ENCODE measurements at places on chromosomes 2 and 18.

- no peak for DNase-seq
Observed at GRCh38 chr2:123500988-123501387, 524.1 kb upstream of the CNTNAP5 start.

DNA sequence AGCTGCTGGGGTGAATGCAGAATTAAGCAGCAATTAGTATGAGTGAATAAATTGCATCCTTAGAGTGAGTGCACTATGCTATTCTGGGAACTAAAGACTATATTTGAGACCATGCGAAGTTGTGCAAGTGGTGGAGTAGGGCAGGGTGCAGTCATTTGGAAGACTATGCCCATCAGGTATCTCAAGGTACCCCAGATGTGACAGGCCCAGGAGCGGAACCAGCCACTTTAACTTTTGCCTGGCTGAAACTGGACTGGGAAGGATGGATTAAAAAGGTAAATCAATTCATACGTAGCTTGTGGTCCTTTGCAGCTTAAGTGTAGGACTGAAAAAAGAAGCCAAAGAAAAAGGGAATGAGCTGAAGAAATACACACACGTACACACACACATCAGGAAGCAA lies 1.7 kb downstream of the KYNU start:
- no peak for DNase-seq

- no peak for DNase-seq
Observed at GRCh38 chr2:144541396-144541795, 21.5 kb upstream of the ZEB2 start.

DNA sequence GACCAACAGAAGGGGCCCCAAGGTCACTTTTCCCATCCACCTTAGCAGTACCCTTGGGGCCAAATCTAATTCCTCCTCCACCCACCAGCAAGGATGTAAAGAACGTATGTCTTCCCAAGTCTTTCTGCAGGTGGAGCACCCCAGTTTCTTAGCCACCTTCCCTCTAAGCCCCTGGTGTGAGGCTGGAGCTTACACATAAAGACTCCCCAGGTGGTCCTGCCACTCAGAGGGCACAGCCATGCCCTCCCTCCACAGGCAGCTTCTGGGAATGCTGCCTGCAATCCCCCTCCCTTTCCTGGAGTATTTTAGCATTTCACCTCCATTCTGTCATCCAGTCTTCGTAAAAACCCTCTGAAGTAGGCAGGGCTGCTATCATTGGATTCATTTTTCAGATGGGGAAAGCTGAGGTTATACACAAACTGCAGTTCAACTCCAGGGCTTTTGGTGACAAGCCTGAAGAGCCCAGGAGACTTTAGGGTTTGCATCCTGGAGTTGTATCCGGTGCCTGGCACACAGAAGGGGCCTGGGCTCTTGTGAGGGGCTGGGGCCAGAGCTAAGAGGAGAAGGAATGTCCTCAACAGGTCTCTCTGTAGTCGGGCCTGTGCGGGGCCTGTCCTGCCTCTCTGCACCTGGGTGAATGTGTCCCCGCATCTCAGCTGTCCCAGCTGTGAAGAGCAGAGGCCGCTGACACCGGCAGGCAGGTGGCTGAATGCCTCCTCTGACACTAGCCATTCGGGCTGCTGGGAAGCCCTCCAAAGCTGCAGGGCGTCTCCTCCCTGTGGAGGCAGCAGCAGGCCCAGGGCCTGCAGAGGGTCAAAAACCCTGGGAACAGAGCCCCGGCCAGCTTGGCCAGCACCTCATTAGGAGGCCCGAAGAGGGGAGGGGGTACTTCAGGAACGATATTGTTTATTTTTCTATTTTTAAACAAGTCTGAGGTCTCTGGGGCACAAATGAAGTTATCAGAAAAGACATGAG lies 27.6 kb downstream of the CIB4 start:
- DNase-seq = peak; percentile 63

- DNase-seq = no peak
Observed at GRCh38 chr2:9029721-9030120, 26.2 kb upstream of the MBOAT2 start.

DNA sequence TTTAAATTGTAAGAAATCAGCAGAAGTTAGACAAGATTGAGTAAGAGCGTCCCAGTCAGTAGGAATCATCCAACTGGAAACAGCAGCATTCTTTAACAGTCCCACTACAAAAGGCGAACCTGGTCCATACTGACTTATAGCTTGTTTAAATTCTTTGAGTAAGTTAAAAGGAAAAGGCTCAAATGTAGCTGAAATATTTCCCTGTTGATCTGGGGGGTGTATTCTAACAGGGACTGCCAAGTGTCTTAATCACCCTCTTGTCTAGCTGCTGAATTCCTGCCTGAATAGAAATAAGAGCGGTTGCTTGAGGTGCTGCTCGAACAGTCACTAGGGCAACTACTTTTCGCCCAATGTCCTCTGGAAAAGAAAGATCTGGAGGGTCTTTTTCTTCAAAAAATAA lies 56.4 kb upstream of the FMNL2 start:
- no peak for DNase-seq

- no peak for DNase-seq
Observed at GRCh38 chr2:44937688-44938240, 3.7 kb upstream of the SIX3 start.

- DNase-seq = no peak
Observed at GRCh38 chr2:235583925-235584637, 90.2 kb downstream of the AGAP1 start.

DNA sequence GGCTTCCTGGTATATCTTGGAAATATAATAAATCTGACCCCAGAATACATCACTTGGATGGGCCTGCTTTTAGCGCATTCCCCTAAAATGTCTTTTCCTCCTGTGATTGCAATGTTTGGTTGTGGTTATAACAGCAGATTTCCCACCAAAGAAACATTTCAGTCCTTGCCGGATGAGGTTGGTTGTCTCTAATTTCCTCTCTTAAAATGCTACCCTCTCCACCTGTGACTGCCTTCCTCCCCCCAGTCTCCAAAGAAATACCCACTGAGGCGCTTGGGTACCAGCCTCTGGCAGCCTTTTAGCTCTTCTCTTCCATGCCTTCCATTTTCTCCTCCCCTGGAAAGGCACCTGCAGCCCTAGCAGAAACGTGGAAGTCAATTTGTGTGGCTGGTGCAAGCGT lies 102.1 kb upstream of the SIX3 start:
- DNase-seq = no peak

DNA sequence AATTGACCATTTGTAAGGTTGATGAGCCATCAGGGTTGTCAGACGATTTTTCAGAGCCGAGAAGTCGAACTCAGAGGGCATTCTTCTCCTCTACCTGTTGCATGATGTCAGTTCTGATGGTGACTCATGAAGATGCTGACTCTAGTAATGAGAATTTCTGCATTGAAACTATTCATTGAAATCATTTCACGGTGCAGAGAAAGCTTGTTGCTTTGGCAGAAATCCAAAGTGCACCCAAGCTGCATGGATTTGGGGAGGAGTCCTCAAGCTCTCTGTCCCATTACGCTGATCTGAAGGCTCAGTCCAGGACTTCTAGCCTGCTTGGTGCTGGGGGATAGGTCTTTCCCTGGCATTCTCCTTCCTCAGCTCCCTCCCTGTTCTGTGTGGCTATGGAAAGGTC lies 125.7 kb upstream of the PXDN start:
- DNase-seq = no peak

DNA sequence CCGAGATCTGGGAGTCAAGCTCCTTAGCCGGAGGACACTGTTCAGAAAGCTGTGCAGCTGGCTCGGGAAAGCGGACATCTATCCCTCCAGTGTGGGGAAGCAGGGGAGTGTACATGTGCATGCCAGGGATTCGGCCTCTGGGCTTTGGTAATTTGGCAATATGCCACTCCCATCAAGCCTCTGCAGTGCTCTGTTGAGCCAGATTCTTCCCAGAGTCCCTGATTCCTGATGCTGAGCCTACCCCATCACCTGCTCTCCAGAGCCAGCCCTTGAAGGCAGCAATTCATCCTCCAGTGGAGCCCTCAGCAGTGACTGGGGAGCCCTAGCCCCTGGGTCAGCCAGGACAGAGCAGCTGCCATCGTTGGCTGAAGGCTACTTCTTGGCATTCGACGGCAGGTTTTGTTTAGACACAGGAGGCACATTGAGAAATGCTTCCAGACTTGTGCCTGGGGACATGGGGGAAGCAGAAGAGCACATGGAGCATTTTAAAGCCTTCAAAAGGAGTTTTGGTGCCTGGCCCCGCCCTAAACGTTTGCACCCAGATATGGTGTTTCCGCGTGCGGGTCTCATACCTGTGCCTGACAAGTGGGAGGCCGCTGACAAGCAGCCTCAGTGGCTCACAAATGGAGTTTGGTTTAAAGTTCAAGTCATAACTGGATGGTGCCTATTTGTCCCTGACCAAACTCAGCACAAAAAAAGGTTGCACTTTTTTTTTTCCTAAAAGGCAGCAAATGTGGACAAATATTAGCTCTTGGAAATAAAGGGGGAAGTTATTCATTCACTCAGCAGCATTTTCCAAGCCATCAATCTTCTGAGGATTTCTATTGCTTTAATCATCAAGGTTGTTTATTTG lies 272.8 kb downstream of the CYRIA start:
- DNase-seq = no peak

GRCh38 chr2:133457861-133458260 lies 110.4 kb downstream of the NCKAP5 start:
- DNase-seq = no peak

DNA sequence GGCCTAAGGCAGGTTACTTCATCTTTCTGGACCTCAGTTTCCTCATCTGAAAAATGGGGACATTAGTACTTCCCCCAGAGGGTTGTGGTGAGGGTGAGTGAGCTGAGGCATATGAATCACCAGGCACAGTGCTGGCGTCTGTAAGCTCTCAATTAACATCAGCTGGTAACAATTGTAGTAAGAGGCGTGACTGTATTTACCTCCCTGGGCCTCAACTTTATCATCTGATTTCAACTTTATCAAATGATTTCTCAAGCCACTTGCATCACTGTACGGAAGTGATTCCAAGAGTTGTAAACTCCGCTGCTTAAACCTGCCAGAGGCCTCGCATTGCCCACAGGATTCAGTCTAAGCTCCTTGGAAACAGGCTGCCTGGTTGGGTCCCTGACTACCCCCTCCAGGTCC lies 53.6 kb upstream of the PKDCC start:
- no peak for DNase-seq

DNA sequence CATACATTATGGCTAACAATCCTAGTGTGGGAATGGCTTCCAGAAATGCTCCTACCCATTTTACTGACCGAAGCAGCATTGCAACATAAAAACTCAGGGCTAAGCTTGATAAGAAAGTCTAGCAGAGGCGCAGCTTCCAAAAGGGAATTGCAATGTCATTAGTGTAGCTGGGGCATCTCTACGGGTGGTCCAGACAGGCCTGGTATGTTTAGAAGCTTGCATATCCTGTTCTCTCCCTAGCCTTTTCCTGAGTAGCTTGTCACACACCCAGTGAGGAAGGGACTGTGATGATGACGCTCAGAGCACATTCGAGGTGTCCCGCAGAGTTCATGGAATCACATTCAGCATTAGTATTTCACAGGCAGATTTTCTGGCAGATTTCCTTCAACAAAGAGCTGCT lies 38.0 kb upstream of the COL5A2 start:
- DNase-seq = no peak

DNA sequence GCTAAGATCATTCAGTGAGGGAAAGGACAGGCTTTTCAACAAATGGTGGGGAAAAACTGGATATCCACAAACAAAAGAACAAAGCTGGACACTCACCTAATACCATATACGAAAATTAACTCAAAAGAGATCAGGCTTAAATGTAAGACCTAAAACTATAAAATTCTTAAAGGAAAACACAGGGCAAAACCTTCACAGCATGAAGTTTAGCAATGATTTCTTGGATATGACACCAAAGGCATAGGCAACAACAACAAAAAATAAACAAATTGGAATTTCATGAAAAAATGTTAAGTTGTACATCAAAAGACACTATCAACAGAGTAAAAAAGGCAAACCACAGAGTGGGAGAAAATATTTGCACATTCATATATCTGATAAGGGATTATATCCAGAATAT lies 28.3 kb downstream of the PIAS2 start:
- no peak for DNase-seq

GRCh38 chr18:9055185-9055584 lies 47.3 kb upstream of the NDUFV2 start:
- no peak for DNase-seq

- DNase-seq = no peak
Observed at GRCh38 chr2:223166215-223166493, 114.2 kb downstream of the KCNE4 start.

DNA sequence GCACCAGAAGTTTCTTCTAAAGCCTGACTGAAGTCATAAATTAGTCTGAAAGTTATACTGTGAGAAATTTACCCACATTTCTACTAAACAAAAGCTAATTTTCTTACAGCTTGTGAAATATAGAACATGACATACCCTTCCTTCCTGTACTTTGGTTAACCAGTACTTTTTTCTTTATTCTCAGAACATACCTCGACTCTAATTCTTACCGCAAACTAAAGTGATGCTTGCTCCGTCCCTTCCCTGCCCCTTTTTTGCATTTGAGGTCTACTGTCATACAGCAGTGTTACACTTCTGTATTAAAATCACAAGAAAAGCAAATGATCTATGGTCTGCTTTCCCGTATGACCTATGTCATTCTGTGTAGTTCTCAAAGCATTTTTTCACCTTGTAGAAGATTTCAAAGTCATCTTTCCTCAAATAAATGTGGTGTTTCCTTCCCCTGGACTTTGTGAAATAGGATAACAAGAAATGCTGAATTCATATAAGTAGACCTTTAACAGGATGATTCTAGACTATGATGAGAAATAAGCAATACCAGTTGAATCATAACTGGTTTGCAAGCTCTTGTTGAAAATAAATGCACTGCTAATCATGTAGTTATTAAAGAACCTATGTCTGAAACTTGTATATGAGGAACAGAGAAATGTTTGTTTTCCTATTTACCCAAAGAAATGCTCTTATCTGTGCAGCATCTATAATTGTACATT lies 30.4 kb downstream of the CYTIP start:
- DNase-seq = no peak

GRCh38 chr2:15447381-15447780 lies 113.8 kb downstream of the NBAS start:
- no peak for DNase-seq

- peak; percentile 38 for DNase-seq
Observed at GRCh38 chr2:63861220-63861822, 19.6 kb downstream of the UGP2 start.

GRCh38 chr2:125160947-125161346 lies 1135.9 kb downstream of the CNTNAP5 start:
- DNase-seq = no peak

Data from BE2C (cell line).